ENCODE measurements at places on chromosomes 2 and 18. TPM values are rescaled to one million over a fixed set of nuclear protein-coding genes. Genes with fewer than 3 reads are reported as not detected.
A peak's percentile ranks its signal among the peaks of the same experiment; 100 is the strongest.

- DNase-seq: no peak
- H3K36me3 ChIP-seq: no peaks in the 10 kb centered on the region
- no peak overlapping the region for H3K27ac ChIP-seq
- no peaks in the 10 kb centered on the region for H3K27me3 ChIP-seq
- no peaks in the 10 kb centered on the region for H3K4me1 ChIP-seq
- H3K4me3 ChIP-seq: no peak overlapping the region
These were observed 660.1 kb upstream of the SLC8A1 start for GRCh38 chr2:41111836-41112627.

DNA sequence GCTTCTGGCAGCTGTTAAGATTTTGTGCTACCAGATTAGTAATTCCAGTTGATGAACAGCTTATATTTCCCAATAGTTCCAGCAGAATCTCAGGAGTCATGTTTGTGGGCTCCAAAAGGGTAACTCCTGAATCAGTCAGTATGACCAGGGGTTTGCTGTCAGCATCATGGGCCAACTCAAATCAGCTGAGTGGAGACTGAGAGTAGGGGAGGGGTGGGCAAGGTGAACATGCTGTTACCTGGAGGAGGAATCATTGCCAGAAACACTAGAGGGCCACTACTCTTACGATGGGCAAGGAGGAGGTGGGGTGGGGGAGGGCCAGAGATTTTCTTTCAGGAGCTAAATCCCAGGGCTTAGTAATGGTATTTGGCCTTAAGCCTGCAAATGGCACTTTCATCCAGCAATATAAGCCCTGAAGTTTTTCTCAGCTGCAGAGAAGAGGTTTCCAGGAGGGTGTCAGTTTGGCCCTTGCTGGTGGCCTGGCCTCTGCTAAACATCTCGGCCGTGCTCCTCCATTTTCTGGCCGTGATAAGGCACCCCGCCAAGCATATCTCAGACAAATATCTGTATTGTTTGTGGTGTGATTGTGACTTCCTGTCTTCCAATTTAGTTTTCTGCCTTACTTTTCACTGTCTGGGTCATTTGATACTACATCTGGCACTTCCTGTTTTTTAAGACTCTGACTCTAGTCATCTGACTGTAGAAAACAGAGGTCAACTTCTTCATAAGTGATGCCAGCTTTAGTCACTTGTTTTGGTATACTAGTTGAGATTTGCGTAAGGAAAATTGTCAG, 120.5 kb upstream of the CXCR4 start:
- no peaks in the 10 kb centered on the region for H3K36me3 ChIP-seq
- no peak for DNase-seq
- H3K27ac ChIP-seq: peak overlapping the region; percentile 88
- H3K4me1 ChIP-seq: peaks cover 24% of the 10 kb centered on the region

- no peaks in the 10 kb centered on the region for H3K4me1 ChIP-seq
- no peak overlapping the region for H3K27ac ChIP-seq
- no peak for DNase-seq
- no peaks in the 10 kb centered on the region for H3K27me3 ChIP-seq
- no peaks in the 10 kb centered on the region for H3K36me3 ChIP-seq
- no peak overlapping the region for H3K4me3 ChIP-seq
These were observed 27.4 kb upstream of the SPR start for GRCh38 chr2:72859831-72860262.

GRCh38 chr2:202705446-202706020, 70.8 kb downstream of the FAM117B start:
- no peak overlapping the region for H3K27ac ChIP-seq
- no peak overlapping the region for H3K4me3 ChIP-seq
- no peak for DNase-seq

DNA sequence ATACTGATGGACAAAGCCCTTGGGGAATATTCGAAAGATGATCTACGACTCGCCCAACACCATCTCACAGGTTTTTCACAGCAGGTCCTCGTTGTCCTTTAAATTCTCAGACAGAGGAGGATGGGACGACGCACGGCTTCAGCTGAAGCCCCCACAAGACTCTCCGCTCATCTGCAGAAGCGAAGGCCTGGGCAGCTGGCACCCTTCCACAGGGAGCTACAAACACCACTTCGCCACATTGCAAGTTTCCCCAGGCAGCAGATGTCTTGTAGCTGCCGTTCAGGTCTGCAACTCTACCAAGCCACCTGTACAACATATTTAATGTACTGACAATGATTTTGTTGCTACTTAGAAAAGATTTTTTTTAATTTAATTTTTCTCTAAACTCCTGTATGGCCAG, 642.9 kb downstream of the ZEB2 start:
- no peaks in the 10 kb centered on the region for H3K4me1 ChIP-seq
- H3K27me3 ChIP-seq: no peaks in the 10 kb centered on the region
- H3K4me3 ChIP-seq: no peak overlapping the region
- no peak for DNase-seq
- no peaks in the 10 kb centered on the region for H3K36me3 ChIP-seq
- H3K27ac ChIP-seq: no peak overlapping the region

- no peak for DNase-seq
- H3K4me3 ChIP-seq: no peak overlapping the region
- no peak overlapping the region for H3K27ac ChIP-seq
- H3K4me1 ChIP-seq: no peaks in the 10 kb centered on the region
- H3K36me3 ChIP-seq: no peaks in the 10 kb centered on the region
These were observed 71.8 kb downstream of the GDF7 start for GRCh38 chr2:20738772-20739171.

DNA sequence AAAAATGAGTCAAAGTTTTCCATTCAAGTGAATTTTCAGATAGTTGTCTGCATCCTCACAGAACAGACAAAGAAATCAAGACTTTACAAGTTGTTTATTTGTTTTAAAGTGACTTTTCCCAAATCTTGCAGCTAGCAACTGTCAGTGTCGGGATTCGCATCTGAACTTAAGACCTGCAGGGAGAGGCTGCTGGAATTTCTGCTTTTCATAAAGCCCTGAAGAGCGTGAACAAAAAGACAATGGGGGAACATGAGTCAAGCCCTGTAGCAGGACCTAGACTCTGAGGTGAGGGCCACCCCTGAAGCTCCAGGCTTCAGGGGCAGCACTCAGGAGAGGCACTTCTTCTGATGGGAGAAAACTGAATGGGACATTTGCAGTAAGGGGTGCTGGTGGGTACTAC, 108.2 kb upstream of the CTAGE1 start:
- no peaks in the 10 kb centered on the region for H3K27me3 ChIP-seq
- H3K4me3 ChIP-seq: no peak overlapping the region
- DNase-seq: no peak
- H3K36me3 ChIP-seq: no peaks in the 10 kb centered on the region
- no peaks in the 10 kb centered on the region for H3K4me1 ChIP-seq

GRCh38 chr2:227862227-227862740, 9.1 kb upstream of the DAW1 start:
- H3K4me3 ChIP-seq: no peak overlapping the region
- no peak for DNase-seq
- H3K4me1 ChIP-seq: peaks cover 3% of the 10 kb centered on the region
- H3K27me3 ChIP-seq: no peaks in the 10 kb centered on the region
- H3K27ac ChIP-seq: no peak overlapping the region

- DNase-seq: no peak
- no peaks in the 10 kb centered on the region for H3K4me1 ChIP-seq
- no peak overlapping the region for H3K4me3 ChIP-seq
- H3K36me3 ChIP-seq: peaks cover 4% of the 10 kb centered on the region
These were observed 29.7 kb downstream of the SLC4A5 start for GRCh38 chr2:74313497-74313896.

DNA sequence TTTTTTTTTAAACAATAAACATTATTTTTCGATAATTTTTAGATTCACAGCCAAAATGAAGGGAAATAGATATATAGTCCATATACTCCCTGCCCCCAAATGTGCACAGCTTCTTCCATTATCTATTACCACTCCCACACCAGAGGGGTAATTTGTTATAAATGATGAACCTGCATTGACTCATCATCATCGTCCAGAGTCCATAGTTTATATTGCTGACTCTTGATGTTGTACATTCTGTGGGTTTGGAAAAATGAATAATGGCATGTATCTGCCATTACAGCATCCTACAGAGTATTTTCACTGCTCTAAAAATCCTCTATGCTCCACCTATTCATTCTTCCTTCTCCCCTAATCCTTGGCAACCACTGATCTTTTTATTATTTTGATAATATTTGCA, 121.5 kb downstream of the LTBP1 start:
- H3K4me1 ChIP-seq: no peaks in the 10 kb centered on the region
- DNase-seq: no peak
- no peaks in the 10 kb centered on the region for H3K36me3 ChIP-seq
- H3K27me3 ChIP-seq: no peaks in the 10 kb centered on the region
- no peak overlapping the region for H3K4me3 ChIP-seq
- H3K27ac ChIP-seq: no peak overlapping the region

DNA sequence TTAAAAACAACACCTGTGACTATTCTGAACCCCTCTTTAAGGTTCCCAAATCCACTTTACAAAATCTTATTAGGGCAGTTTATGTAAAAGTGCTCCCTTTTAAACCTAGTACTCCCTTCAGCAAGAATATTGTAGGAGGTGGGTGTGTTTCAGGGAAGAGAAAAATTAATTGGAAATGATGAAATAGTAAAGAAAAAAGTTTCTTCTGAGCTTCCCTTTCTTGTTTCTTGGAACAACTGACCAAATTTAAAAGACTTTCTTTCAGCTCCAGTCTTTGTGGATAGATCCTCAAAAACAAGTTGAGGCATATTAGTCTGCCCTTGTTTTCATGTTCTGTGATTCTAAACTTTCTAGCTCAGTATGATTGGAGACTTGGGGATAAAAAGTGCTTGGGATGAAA, 3.0 kb downstream of the VWA3B start:
- H3K27me3 ChIP-seq: no peaks in the 10 kb centered on the region
- peaks cover 21% of the 10 kb centered on the region for H3K4me1 ChIP-seq

GRCh38 chr2:102547462-102547861, 71.9 kb upstream of the SLC9A2 start:
- H3K36me3 ChIP-seq: no peaks in the 10 kb centered on the region
- H3K4me1 ChIP-seq: no peaks in the 10 kb centered on the region

- no peaks in the 10 kb centered on the region for H3K27me3 ChIP-seq
- H3K4me3 ChIP-seq: peak overlapping the region; percentile 73
- DNase-seq: peak; percentile 73
- no peaks in the 10 kb centered on the region for H3K4me1 ChIP-seq
- peak overlapping the region; percentile 93 for H3K27ac ChIP-seq
- no peaks in the 10 kb centered on the region for H3K36me3 ChIP-seq
These were observed 49.1 kb downstream of the TMEM17 start for GRCh38 chr2:62456721-62457539.

DNA sequence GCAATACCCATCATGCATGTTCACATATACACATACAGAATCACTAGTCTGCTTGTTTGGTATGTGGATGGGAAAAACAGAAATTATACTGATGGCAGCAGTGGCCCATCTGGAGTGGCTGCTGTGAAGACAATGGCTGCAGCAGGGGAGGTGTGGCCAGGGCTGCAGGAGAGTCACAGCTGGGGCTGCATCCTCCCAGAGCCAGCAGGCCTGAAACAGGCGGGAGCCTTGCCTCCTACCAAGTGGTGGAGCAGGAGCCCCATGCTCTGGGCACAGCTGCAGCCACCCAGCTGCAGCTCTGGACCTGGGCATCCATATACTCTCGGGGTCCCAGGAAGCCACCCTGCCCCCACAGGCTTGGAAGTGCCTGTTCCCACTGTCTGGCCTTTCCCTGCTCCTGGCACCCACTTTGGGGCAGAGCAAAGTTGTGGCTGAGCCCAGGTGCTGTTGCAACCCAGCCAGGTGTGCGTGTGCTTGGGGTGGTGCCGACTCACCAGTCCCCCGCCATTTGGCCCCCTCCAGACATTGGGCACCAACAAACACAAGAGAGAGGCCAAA, 136.6 kb downstream of the SPAG16 start:
- H3K27ac ChIP-seq: no peak overlapping the region
- H3K36me3 ChIP-seq: no peaks in the 10 kb centered on the region
- no peak for DNase-seq
- no peak overlapping the region for H3K4me3 ChIP-seq

DNA sequence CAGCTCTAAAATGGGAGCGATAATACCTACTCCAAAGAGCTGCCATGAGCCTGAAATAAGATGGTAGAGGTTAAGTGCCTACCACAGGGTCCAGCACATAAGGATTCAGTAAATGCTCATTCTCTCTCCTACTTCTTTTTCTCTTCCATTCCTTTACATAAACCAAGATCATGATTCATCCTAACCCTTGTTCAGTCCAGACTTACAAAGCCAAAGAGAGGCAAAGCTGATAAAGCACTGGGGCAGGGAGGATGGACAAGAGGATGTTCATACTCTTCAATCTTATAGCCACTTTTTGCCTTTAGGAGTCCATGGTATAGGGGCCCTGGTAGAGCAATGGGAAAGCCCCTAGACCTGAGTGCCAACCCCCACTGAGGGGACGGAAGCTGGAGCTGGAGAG, 75.6 kb upstream of the PKDCC start:
- H3K4me1 ChIP-seq: peaks cover 35% of the 10 kb centered on the region
- H3K36me3 ChIP-seq: no peaks in the 10 kb centered on the region
- H3K4me3 ChIP-seq: no peak overlapping the region

DNA sequence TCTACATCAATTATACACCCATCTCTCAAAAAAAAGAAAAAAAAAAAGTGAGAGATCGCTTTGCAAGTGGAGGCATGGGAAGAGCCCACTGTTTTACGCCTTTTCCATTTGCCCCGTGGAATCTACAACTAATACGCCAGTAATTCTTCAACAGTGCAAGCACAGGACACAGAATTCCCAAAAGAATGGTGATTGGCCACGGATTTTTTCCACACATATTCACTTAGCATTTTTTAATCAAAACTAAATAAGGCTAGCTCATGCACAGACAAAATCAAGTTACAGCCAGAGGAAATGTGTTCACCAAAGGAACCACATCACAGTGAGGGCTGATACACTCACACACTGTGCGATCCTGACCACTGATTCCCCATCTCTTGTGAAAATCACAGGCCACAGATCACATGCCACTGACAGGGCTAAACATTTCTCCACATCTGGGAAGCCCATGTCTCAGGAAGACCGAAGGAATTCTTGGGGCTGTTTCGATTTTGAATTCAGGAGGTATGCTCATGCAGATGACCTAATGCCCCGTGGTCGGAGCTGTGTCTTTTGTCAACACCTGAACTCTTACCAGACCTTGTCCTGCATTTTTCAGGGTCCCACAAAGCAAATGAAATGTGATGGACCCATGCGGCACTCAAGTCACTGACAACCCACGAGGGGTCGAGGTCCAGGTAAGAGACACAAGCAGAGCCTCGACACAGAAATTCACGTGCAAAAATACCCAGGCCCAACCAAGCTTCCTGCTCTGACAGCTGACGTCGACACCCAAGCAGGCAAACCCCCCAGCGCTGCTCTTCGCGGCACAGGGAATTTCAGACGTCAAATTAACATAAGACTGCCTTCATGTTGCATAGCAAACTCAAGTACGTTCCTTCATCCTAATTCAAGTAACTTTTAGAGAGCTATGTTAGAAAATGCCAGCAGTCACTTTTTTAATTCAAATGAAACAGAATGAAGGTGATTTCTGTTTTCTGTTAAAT, 69.6 kb downstream of the ZNF516 start:
- H3K36me3 ChIP-seq: no peaks in the 10 kb centered on the region
- no peak overlapping the region for H3K27ac ChIP-seq
- H3K27me3 ChIP-seq: no peaks in the 10 kb centered on the region
- DNase-seq: no peak

LYPD6 gene
- 2.4 TPM for total RNA-seq

SCRN3 gene
- total RNA-seq: 13.5 TPM

CFAP65 gene
- total RNA-seq: not detected

COL6A3 gene
- 228 TPM for total RNA-seq
